Stimulated activated CD4-positive, alpha-beta T cell treated with anti-CD3 and anti-CD28 coated beads, Interleukin-2, amount 100 ng/mL, for 48 hours (primary cell): ENCODE measurements at places on chromosomes 2 and 18.

DNA sequence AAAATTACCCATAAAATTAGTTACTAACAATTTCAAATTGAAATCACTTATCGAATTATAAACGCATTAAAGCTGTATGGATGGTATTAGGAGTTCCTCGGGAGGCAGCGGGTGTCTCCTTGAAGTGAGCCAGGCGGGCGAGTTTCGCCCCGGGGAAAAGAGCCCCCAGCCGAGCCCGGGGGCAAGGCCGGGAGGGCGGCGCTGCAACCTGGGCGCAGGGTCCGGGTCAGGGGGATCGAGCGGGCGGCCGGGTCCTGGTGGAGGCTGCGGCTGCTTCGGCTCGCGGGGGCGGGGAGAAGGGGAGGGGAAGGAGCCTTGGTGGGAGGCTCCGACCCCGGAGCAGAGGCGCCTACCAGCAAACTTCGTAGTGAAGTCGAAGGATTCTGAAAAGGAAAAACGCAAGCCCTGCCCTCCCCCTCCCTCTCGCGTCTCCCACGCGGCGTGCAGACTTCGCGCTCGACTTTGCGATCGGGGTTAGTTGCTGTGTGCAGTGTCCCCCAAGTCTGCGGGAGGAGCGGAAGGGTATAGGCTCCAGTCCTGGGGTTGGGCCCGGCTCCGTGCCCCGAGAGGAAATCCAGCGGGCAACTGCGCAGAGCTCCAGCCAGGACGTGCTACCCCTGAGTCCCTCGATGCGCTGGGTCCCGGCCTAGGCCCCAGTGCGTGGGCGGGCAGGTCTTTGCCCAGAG lies 140.8 kb downstream of the MEIS1 start:
- DNase-seq = no peak

DNA sequence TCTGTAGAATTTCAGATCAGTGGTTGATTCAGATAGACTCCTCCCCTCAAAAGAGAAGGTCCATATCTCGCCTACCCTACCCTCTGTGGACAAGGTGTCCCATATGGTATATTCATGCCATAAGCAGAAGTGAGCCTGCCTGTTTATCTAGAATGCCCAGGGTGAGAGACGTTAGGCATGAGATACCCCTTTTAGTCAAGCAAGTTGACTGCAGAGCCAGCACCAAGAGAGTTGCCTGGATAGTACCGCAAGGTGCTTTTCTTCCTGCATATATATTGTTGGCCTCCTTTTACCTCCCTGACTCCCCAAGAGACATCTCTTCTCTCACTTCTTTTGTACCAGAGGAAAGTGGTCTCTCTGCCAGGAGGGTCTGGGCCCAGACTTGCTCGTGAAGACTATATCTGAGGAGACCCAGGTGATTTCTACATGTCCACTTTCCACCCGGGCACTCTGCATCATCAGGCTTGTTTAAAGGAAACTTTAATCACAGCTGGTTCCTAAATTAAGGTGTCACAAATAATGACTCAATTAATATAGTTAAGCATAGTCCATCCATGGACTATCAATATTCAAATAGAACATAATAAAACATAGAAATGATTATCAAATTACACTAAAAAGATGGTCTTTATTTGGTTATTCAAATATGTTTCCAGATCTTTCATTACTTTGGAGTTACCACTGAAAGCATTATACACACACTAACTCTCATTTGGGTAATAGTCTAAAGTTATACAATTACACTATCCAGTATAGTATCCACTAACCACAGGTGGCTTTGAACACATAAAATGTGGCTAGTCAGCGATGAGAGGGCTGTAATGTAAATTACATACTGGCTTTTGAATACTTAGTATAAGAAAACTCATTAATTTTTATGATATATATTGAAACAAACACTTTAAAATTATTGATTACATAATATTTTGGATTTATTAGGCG lies 4.1 kb downstream of the ITGA4 start:
- DNase-seq = no peak

DNA sequence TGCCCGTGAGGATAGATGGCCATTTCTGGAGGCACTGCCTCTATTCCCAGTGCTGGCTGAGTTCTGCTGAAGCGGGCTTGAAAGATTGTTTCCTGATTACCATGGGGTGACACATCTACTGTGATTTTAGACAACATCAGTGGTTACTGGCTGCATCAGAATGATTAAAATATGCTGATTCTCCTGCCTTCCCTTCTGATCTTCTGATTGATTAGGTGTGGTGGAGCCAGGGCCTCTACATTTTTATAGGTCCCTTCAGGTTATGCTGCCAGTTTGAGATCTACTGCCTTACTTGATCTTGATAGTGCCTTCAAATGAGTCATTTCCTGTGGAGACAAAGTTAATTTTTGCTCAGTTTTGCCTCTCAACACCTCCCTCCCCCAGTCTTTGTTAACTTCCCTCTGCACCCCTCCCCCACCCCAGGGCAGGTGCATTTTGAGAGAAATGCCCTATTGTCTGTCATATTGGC lies 31.6 kb upstream of the SNORC start:
- DNase-seq = peak; percentile 34

- no peak for DNase-seq
Observed at GRCh38 chr18:9628984-9629383, 14.6 kb upstream of the PPP4R1 start.

DNA sequence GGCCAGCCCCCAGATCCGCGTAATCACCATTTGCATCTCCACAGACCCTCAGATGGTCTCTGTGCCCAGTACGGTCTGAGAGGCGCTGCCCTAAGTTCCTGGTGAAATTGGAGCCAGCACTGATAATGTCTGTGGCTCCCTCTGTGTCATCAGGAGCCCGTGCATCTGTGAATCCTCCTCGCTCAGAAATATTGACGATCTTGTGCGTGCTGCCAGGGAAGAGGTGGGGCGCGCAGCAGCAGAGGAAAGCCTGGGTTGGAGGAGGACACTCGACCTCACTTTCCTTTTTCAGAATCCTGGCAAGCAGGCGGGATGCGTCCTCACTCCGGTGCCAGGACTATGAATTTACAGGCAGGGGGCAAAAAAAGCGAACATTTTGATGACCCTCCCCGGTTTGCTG lies 686.1 kb upstream of the SALL3 start:
- DNase-seq = no peak

DNA sequence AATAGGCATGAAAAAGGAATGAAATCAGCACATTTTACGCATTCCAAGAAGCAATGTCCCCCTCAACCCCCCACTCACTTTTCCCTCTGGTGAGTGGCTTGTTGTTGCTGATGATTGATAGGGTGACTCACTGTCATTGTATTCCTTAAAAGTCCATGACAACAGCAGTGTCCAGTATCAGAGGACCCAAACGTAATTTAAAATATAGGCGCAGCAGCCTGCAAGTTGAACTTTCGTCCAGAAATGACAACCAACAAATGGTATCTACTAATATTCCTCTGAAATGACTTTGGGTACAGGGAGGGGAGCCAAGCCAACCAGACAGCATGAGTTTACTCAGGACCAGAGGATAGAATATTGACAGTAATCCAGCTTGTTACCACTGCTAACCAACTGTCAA lies 182.9 kb upstream of the SIX3 start:
- DNase-seq = no peak

DNA sequence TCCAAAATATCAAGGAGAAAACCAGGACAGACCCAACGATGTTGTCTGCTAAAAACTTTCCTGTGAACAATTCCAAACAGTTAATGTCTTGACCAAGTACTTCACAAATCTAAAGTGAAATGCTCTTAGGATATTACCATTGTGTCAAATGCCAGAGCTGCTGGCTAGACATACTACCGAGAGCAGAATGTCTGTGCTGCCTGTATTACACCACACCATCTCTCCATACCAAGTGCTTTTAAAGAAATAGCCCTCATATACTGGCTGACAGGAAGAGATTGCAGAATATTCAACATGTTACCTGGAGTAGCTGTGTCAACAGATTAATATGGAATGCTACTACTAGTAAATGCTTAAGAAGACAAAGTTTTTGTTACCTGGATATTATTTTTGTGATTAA lies 18.6 kb downstream of the IAH1 start:
- DNase-seq = no peak

- no peak for DNase-seq
Observed at GRCh38 chr2:71453404-71454220, at the start of gene DYSF. Gene DYSF (plus strand): TSS chr2:71453561.
